Activated CD4-positive, alpha-beta T cell treated with anti-CD3 and anti-CD28 coated beads, Interleukin-2, amount 50 U/mL, for 24 hours (primary cell): ENCODE measurements at places on chromosomes 1 and 21.

DNA sequence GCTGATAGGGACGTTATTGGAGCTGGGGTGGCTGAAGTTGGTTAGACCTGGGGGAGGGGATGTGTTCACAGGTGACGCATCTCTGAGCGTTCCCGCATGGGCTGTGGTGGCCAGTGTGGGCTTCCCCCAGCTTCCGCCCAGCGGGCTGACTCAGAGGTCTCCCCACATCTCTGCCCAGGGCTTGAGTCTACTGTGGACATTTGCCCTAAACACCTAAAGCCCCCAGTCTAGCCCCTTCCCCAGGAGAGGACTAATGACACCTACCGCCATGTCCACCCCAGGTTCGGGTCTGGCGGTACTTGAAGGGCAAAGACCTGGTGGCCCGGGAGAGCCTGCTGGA is 2.0 kb downstream of the AGRN start:
- DNase-seq: no peak

DNA sequence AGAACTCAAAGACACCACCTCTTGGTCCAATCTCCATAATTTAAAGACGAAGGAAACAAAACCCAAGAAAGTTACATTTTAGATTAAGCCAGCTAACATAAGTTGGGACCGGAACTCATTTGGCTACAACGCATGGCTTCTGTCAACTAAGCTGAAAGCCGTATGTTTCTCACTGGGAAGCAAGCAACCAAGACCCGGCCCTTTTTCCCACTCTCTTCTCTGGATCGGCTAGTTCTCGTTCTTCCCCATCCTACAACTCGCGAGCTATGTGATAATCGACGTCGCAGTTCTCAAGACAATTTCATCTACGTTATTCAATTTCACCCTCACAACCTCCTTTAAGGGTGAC is 601 bp downstream of the CCT8 start:
- DNase-seq: no peak

- DNase-seq: no peak
Observed at GRCh38 chr1:1602968-1603506, 3.1 kb upstream of the FNDC10 start.

DNA sequence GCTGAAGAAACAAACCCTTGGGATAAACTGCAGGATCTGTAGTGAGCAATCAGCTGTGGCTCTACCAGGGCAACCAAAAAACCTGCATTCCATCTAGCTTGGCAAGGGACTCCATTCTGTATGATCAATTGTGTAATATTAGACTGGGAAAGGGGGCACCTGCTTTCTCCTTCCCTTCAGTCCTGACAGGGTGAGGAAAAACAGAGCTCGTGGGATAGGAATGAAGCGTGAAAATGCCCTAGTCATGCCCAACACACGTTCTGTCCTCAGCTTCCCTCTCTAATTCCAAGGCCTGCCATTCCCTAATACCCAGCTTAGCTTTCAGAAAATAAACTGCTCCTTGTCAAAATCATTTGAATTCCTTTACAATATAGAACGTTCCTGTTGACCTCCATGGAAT is 442.3 kb downstream of the PLPP3 start:
- DNase-seq: no peak

DNA sequence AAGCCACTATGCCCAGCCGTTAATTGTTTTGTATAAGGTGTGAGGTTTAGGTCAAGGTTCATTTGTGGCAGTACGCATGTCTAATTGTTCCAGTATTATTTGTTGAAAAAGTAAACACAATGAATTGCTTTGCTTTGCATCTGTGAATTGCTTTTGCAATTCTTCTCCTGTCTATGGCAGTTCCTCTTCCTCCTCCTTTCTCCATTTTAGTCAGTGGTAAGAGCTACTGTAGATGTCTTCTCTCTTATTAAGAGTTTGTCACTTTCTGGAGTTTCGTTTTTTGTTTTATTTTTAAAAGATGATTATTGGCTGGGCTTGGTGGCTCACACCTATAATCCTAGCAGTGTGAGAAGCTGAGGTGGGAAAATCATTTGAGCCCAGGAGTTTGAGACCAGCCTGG is 29.2 kb downstream of the C1orf185 start:
- no peak for DNase-seq
